Activated CD4-positive, alpha-beta T cell treated with anti-CD3 and anti-CD28 coated beads for 1 hour (primary cell): ENCODE measurements at places on chromosomes 1 and 21.

DNA sequence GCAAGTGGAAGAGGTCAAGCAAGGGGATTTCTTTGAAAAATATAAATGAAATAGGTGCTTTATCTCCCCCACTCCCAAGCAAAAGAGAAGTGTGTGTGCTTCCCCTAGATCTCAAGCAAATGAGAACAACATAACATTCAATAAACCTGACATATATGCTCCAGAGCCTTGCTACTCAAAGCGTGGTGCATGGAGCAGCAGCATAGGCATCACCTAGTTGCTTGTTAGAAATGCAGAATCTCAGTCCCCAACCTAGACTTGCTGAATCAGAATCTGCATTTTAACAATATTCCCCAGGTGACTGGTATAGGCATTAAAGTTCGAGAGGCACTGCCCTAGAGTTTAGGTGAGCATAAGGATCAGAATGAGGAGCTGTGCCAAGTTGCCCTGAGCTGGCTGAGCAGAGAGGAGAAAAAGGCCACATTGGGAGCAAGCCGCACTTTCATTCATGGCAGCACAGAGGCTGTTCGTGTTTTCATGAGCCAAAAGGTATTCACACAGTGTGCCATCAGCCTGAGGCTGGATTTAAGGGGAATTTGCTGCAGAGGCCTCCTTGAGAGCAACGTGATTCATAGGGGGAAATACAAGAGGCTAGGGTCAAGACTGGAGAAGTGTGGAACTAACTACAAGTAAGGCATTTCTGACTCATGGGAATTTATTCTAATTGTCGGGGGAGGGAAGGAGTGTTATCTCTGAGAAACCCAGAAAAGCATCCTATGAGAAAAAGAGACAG is 14.3 kb upstream of the LPAR3 start:
- no peak for DNase-seq

DNA sequence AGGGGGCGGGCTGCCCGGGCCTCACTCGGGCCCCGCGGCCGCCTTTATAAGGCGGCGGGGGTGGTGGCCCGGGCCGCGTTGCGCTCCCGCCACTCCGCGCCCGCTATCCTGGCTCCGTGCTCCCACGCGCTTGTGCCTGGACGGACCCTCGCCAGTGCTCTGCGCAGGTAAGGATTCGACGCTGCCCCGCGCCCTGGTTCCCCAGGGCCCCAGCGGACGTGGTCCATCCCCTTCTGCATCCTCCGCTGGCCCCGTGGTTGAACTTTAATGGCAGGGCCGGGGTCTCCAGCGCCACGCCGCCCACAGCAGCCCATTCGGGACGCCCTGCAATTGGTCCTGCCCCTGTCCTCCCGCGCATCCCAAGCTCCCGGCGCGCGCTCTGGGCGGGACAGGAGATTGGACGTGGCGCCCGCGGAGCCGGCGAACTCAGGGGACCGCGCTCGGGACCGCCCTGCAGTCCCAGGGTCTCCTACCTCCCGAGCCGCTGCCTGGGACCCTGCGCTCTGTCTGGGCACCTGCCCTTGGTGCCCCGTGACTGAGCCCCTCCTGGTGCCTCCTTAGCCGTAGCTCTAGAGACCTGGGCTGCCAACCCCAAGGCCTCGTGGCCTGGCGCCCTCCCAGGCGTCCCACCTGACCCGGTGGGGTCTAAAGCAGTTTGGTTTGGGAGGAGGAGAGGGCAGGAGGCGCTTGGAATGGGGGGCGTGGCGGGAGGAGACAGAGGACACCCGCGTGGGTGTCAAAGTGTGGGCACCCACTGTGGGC is at the start of gene ALPL:
TSS of gene ALPL (plus strand) at position 73 of the 762 bp plus-strand sequence. CDS start 44,659 bp downstream, outside the sequence.
- DNase-seq = no peak

DNA sequence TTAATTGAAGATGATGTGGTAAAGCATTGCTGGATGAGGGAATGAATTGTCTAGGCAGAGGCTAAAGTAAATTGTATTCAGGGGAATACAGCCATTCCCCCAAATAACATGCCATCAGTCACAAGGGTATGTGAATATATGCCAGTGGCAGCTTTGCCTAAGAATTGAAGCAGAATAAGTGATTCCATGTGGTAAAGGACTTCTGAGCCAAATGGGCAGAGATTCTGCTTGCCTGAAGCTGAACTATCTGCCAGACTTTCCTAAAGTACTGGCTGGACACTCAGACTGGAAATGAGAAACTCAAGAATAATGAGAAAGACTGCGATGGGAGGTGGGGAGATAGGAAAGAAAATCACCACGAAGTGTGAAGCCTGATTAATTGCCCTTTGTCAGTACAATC is 2.4 kb downstream of the LIX1L start:
- no peak for DNase-seq

- DNase-seq = no peak
These were observed 64.4 kb downstream of the XCL1 start for GRCh38 chr1:168640836-168641235.

DNA sequence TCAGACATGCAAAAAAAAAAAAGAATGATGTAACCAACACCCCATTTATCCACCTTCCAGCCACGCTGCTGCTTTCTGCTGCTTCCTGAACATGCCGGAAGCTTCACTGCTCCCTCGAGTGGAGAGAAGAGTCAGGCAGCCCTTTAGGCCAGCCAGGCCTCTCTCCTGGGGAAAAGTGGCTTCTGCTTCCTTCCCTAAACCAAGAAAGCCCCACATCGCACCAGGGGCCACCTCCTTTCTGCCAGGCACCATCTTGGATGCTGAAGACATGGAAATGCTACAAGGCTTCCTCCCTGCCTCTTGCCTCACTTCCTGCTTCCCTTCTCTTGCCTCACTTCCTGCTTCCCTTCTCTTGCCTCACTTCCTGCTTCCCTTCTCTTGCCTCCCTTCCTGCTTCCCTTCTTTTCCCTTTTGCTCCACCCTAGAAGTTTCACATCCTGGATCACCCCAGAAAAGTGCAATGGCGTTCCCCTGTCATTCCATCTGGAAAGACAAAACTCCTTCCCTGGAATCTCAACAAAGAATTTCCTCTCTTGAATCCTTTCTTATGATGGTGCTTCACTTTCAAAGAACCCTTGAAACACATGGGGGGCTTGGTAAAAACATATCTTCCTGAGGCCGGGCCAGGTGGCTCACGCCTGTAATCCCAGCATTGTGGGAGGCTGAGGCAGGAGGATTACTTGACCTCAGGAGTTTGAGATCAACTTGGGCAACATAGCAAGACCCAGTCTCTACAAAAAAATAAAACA is 18.7 kb downstream of the TNFRSF8 start:
- no peak for DNase-seq

GRCh38 chr1:31703431-31704270 is at the start of gene COL16A1:
Gene COL16A1, minus strand, starts transcription at chr1:31704017. Its CDS starts 1,824 bp downstream, at chr1:31702193.
- no peak for DNase-seq

- no peak for DNase-seq
These were observed 14.0 kb downstream of the GTF2B start for GRCh38 chr1:88877382-88877825.

DNA sequence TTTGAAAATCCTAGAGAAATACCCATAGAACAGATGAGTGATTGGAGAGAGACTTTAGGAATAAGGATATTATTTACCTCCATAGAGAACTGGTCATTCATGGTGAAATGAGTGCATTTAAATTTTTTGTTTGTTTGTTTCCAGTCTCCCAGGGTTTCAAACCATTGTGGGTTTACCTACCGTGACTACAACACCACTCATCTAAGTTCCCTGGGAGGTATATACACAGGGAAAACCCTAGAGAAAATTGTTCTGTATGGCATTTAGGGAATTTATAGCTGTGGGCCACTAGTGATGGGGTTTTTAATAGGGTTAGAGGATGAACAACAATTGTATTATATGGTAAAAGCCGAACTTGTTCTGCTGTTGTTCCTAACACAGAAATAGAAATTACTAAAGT is 109.2 kb downstream of the USP25 start:
- no peak for DNase-seq

GRCh38 chr1:239306426-239306825 is 79.9 kb upstream of the CHRM3 start:
- DNase-seq = no peak

GRCh38 chr1:223853748-223854147 is 8.0 kb upstream of the TP53BP2 start:
- DNase-seq = no peak

DNA sequence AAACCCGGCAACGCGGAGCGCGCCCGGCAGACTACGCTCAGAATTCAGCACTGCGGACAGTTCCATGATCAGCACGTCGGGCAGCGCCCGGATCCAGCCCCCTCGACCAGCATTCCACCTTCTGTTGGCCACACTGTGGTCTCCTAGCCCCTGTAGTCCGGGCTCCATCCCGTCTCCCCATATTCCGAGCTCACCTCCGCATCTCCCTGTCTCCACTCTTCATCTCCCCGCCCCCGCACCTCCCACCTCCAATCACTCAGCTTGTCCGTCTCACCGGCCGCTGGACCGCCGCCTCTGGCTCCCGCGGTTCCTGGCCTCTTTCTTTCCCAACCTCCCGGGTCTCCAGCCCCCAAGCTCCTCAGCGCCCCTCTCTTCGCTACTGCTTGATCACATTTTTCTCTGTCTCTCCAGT is 500 bp downstream of the EPHA10 start:
- no peak for DNase-seq

GRCh38 chr1:212542761-212543187 is 65.8 kb upstream of the ATF3 start:
- DNase-seq = no peak

DNA sequence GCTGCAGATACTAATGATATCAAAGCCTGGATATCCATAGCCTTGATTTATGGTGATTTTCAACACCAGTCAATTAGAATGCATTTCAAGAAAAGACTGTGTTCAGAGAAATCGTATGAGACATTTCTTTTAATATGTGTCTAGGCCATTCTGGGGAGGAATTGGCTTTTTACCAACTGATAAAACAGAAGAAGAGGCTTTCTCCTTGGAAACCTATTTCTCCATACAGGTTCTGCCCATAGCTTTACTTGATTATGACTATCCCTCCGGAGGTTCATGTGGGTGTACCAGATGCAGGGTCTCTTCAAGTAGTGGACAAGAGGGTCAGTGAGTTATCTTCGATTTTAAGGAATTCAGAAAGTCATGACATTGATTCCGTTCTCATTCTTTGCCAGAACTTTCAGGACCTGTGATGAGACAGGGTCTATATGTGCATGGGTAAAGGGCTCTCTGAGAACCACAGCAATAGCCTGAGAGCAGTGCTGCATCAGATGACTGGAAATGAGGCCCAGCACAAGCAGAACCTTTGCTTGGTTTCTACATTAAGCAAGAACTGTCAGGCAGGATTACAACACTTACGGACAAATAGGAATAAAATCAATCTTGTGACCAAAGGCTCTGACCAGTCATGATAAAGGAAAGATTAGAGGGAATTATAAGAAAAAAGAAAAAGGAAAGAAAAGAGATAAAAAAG is 263.7 kb upstream of the SGIP1 start:
- no peak for DNase-seq

GRCh38 chr1:31768939-31769704 is 5.0 kb upstream of the ADGRB2 start:
- no peak for DNase-seq

- DNase-seq = no peak
These were observed 16.7 kb downstream of the TIPRL start for GRCh38 chr1:168195199-168196135.

DNA sequence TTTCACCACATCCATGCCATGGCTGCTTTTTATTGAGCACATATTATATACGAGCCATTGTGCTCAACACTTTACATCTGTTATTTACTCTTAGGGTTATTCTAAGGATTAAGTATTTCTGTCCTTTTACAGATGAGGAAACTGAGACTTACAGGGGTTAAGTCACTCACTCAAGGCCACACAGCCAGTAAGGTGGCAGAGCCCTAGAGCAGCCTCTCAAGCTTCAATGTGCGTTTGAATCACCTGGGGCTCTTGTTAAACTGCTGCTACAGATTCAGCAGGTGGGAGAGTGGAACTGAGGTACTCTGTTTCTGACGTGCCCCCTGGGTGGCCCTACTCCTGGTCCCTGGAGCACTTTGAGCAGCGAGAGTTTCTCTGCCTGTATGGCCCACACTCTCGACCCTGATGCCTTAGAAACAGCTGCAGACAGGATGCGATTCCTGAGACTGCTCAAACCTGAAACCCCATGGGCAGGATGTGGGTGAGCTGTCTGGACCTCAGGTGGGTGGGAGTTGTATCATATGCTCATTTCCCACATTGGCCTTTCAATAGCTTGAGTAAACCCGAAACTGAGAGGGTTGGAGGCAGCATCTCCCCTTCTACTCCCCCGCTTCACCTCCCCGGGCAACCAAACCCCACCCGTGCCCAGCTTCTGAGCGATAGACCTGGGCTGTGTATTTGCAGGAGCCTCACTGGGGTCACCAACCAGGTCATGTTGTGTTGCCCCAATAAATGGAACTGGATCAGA is 59.3 kb downstream of the MAN1C1 start:
- DNase-seq = peak; percentile 51

DNA sequence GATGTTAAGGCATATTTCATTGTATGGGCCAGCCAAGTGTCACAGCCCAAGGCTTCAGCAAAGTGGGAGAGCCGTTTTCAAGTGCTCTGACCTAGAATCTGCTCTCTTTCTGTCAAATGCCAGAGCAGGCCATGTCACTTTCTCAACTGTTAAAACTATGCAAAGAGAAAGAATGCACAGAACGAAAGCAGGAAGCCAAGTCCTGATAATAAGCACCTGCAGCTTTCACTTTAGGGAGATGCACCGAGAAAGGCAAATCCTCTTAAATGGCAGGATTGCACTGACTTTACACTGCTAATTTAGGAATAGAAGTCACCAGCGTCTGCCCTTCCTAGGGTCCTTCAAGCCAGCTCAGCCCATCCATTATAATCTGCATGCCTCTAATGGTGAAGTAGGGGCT is 49.2 kb upstream of the NTPCR start:
- no peak for DNase-seq

DNA sequence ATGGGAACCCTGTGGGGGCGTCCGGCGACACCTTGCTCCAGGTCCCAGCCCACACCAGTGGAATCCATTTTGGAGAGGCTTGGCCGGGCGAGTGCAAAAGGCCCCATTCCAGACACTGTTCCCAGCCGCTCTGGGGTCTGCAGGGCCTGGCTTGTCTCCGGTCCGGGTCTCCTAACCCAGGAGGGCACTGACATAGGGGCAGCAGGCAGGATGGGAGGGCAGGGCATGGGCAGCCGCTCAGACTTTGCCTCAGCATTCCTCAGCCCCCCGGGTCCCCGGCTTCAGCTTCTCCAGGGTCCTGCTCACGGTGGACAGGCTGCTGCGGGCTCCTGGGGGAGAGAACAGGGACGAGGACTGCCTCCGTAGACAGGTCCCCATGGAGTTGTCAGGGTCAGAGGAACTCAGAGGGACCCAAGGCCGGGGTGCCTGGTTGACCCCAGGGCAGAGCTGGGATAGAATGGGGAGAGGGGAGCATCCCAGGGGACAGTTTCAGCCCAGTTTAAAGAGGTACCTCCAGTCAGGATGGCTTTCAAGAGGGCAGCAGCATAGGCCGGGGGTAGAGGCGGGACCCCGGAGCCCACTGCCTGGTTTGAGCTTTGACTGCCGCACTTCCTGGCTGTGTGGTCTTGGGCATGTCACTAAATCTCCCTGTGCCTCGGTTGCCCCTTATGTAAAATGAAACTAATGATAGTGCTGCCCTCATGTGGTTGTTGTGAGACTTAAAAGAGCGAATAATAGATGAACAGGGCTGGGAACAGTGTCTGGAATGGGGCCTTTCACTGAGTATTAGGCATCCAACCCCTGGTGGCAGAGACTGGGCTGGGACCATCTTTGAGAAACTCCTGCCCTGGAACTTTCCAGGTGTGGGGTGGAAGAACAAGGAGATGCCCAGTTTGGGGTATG is 3.7 kb downstream of the KNCN start:
- no peak for DNase-seq

- DNase-seq = no peak
These were observed 55.9 kb downstream of the GON4L start for GRCh38 chr1:155801149-155801548.

- DNase-seq = no peak
These were observed 9.2 kb upstream of the SLC6A9 start for GRCh38 chr1:44040418-44040817.
